ENCODE measurements at places on chromosomes 16 and 17.

DNA sequence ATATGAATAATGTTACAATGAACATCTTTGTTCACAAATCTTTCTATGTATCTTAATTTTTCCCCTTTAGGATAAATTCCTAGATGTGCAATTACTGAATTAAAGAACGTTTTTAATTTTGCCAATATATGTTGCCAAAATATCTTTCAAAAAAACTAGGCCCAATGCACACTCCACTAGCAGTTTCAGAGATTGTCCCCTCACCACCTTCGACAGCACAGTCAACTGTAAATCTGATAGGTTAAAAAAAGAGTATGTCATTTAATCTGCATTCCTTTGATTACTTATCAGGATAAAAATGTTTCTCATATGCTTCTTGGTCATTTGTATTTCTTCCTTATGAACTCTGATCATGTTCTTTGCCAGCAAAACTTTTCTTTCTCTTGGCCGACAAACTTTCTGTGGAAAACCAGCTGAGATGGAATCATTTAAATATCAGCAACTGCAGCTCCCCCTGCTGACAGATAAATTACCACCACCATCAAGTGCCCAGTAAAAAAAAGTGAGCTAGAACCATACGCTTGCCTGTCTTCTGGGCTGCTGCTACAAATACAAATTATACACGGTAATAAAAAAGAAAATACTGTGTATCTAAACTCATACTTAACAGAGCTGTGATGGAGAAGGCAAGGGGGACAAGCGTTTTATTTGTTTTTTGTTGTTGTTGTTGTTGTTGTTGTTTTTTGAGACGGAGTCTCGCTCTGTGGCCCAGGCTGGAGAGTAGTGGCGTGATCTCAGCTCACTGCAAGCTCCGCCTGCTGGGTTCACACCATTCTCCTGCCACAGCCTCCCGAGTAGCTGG lies 19.6 kb upstream of the KANSL1 start:
- DNase-seq = peak; percentile 83

GRCh38 chr16:12158428-12158827 lies 181.9 kb downstream of the SNX29 start:
- DNase-seq = no peak

- DNase-seq = no peak
Observed at GRCh38 chr17:4536259-4536741, 18.9 kb downstream of the MYBBP1A start.

DNA sequence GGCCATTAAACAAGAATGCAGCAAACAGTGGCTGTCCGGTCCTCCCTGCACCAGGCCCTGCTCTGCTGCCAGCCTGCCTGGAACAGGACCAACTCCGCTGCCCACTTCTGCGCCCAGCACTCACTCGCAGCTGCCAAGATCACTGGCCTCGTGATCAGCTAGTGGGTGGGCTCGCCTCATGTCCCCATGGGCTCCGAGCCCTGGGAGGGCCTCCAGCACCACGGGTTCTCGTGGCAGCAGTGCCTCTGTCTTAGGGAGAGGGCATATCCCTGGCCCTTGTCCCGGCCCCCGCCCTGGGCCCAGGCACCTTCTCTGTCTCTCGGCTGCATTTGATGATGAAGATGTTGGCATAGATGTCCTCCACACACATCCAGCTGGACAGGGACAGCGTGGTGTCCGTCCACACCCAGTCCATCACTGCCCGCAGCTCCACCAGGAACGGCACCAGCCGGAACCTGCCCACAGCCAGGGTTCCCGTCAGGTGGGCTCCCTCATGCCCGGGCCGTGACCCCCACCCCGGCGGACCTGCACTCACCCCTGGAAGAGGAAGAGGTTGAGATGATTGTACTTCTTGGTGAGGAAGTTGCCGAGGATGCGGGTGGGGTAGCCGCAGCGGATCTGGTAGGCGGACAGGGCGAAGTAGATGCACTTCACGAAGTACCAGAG lies 13.1 kb downstream of the CTU2 start:
- DNase-seq = no peak

GRCh38 chr16:25978218-25978617 lies 286.5 kb downstream of the HS3ST4 start:
- DNase-seq = no peak

GRCh38 chr17:58249270-58250133 lies 11.1 kb downstream of the LPO start:
- peak; percentile 78 for DNase-seq

DNA sequence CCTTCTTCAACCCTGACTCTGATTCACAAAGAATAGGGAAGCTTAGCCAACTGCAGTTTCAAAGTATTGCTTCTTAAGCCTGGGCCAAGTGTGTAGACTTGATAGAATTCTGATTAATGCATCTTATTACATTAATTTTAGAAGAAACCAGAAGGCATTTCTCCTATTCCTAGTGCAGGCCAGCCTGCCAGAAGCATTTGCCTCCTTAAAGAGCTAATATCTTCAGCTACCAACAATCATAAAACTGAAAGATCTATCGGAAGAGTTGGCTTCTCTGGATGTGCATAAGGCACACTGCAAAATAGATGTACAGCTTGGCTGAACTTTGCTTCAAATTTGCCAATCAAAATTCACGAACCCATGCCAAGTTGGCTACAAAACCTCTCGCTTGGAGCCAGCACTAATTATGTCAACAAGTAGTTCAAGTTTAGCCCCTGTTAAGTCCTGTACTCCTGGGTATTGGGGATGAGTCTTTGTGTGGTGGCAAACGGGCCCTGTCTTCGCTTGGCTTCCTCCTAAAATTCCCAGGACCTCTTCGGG lies 717.8 kb downstream of the WWOX start:
- DNase-seq = no peak

GRCh38 chr17:52024300-52024870 lies 134.1 kb downstream of the CA10 start:
- DNase-seq = no peak

GRCh38 chr17:68379692-68380677 lies 77.3 kb downstream of the WIPI1 start:
- no peak for DNase-seq

DNA sequence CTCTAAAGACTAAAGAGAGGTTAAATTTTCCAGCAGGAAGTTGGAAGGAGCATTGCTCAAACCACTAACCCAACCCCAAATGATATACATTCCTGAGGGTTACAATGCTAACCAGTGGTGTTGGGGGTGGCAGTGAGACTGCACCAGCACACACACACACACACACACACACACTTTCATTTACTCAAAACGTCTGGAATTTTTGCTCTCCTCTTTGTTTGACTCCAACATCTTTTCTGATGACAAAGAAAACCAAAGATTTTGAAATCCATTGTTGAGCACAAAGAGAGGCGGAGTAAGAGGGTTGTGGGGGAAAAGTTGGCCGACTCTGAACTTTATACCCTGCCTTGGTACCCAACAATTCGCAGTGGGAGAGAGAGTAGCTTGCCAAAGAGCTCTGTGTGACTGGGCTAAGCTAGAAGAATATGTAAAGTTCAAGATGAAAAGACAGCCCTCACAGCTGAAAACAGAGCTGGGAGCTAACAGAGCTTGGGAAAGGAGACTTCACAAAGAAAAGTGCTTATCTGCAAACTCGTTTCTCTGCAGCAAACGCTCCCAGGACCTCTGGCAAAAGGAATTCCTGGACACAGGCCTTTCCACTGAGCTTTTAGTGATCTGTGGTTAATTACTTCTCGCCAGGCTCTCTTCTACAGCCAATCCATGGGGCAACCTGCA lies 426.0 kb upstream of the CDH11 start:
- DNase-seq = no peak

- DNase-seq = no peak
Observed at GRCh38 chr16:28845293-28845692, 855 bp downstream of the TUFM start.

DNA sequence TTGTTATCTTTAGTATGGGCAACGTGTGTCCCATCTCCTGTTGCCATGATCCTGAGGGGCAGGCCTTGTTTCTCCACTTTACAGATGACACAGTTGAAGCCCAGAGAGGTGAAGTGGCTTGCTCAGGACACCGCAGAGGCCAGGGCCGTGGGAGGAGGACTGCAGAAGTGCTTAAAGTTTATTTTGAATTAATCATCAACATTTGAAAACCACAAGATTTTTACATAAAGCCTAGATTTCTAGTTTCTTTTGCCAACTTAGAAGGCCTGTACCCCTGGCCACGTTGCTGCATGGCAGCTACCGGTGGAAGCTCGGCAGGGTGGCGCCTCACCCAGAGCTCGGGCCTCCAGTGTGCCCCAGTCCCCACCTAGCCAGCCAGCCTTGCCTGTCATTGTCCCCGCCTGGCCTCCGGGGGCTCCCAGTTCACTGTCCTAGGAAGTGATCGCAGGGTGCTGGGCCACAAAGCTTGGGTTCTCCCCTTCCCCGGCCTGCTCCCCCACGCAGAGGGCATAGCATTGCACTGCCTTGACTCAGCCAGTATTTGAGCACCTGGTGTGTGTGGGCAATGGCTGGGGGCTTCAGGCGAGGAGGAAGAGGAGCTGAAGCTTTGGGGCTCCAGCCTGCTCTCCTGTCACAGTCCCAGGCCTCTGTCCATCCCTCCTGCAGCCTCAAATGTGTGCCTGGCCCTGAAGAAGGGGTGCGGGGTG lies 14.8 kb upstream of the ADCY7 start:
- no peak for DNase-seq

DNA sequence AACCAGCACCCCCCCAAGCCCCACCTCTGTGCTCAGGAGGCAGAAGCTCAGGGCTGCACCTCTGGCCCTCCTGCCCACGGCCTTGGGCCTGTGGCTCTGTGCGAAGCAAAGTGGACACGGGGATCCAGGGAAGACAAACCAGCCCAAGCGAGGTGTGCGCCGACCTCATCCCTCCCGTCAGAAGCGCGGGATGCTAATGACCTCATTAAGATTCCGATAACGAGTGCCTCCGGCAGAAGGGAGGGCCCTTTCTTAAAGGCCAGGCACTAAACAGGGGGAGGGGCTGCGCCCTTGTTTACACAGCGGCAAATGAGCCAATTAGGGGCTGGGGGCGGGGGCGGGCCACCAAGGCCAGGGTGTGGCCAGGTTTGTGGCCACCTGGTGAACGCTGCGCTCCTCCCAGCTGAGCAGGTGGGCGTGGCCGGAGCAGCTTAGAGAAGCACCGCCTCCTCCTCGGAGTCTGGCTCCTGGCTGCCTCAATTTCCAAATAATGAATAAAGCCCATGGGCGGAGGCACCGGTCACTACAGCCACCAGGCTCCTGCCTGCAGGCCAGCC lies 3.2 kb downstream of the CBX4 start:
- DNase-seq = no peak

- no peak for DNase-seq
Observed at GRCh38 chr16:83198977-83199376, 572.2 kb downstream of the CDH13 start.

DNA sequence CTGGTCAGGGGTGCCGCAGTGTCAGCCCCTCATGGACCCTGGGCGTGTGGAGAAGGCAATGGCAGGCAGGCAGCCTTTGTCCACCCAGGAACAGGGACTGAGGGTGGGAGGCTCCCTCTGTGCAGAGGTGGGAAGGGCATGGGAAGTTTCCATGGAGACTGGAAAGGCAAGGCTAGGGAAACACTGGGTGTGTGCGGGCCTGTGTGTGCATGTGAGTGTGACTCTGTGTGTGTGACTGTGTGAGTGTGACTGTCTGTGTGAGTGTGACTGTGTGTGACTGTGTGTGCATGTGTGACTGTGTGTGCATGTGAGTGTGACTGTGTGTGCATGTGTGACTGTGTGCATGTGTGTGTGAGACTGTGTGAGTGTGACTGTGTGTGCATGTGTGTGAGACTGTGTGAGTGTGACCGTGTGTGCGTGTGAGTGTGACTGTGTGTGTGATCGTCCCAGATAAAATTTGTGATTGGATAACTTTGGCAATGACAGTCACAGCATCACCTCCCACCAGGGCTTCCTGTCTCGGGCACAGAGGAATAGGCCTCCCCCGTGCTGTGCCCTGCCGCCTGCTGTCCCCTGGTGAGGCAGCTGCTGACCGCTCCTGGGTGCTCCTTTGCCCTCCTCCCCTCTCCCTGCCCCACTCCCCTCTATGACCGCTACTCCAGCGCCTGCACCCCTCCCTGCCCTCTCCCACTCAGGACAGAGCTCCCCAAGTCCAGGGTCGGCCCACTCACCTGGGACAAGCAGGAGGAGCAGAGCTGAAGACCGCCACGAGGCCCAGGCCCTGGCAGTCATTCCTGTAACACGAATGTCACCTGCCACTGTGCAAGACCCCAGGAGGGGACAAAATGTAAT lies 698 bp downstream of the CD300C start:
- no peak for DNase-seq

DNA sequence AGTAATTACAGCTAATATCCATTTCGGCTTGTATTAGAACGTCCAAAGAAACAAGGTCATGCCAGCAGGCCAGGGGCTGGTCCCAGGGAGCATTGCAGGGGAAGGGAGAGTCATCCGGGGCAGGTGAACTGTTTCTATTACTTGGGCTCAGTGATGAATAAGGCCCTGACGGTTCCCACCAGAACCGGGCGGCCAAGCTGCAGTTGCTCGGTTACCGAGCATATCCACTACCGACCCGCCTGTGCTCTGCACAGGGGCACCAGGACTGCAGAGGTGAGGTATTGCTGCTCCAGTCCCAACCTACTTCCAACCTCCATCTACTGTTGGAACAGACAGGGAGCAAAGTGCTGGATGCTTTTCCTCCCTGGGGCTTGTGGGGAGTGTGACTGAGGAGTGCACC lies 295.5 kb downstream of the MAF start:
- no peak for DNase-seq

GRCh38 chr17:81025741-81026129 lies 9.2 kb upstream of the BAIAP2 start:
- no peak for DNase-seq

DNA sequence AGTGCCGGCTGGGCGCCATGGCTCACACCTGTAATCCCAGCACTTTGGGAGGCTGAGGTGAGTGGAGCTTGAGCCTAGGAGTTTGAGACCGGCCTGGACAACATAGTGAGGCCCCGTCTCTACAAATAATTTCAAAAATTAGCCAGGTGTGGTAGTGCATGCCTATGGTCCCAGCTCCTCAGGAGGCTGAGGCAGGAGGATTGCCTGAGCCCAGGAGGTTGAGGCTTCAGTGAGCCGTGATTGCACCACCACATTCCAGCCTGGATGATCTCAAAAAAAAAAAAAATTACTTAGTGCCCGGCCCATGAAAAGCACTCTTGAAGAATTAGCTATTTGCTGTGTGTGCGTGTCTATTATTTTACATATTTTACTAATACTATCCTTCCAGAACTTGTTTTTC lies 9.6 kb downstream of the GPRC5C start:
- DNase-seq = no peak

GRCh38 chr17:17090642-17091103 lies 48.4 kb downstream of the MPRIP start:
- DNase-seq = no peak

GRCh38 chr17:63537991-63538692 lies 12.1 kb upstream of the DCAF7 start:
- no peak for DNase-seq

- no peak for DNase-seq
Observed at GRCh38 chr17:42363767-42364585, 24.3 kb downstream of the STAT3 start.

GRCh38 chr17:35799942-35800341 lies 4.5 kb upstream of the MMP28 start:
- no peak for DNase-seq

DNA sequence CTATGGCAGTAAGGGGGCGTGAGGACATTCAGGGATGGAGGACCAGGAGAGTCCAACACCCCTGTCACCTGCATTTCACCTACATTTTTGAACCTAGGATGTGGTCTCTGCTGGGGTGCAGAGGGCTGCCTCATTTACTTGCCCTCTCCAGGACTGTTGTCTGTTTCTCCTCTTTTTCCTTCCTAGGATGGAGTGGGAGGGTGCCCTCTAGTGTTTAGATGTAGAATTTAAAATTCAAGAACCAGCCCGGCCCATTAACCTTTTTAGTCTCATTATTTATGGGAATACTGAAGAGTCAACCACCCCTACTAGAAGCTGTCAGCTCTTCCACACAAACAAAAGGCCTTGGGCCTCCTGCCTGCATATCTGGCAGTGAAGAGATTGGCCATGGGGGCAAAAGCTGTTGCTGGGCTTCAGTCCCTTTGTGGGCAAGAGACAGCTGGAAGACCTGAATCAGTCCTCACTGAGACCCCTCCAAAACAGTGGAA lies 2.5 kb upstream of the STARD3 start:
- peak; percentile 60 for DNase-seq
